ENCODE measurements at places on chromosomes 6 and 20. TPM values are rescaled to one million over a fixed set of nuclear protein-coding genes. Genes with fewer than 3 reads are reported as not detected.

DNA sequence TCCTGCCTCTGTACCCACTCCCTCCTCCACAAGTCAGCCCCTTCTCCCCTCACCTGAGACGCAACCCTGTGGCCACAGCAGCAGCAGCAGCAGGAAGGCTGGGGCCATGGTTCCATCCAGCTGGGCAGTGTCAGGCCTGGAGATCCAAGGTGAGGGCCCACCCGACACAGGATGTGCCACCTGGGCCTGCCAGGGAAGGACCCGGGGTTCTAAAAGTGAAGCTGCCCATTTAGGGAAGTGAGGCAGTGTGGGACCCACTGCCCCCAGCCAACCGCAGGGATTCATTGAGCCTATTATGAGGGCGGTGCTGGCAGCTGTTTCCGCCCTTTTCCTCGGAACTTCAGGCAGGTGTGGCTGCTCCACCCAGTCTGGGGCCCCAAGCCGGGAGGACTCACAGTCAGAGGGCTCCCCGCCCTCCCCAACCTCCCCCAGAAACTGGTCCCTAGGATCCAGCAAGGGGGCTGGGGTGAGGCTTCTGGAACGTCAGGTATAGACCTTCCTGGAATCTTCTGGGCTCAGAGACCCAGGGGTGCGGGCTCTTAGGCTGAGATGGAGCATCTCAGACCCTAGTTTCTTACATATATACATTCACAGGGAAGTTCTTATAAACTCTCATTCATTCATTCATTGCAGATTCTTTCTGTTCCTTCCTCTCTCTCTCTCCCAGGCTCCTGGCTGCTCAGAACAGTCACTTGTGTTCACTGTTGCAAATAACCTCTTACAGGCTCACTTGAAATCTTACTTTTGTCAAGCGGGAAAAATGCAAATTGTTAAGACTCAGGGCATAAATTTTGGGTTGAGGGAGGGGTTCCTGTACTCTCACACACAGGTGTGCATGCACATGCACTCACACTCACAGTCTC, at the start of gene TREML2:
Gene TREML2 (minus strand): TSS at position 249 of the 863 bp plus-strand sequence. CDS start 141 bp downstream, at position 108.
- H3K36me3 ChIP-seq = no peaks in the 10 kb centered on the region
- no peak within 1 kb of the TSS for H3K27ac ChIP-seq
- H3K4me1 ChIP-seq = no peaks in the 10 kb centered on the region

GRCh38 chr6:149963462-149964307, at the start of gene ULBP1:
Gene ULBP1, plus strand, starts transcription at chr6:149963943. Its CDS starts 107 bp downstream, at chr6:149964050.
- peaks cover 42% of the 10 kb centered on the region for H3K27me3 ChIP-seq
- H3K4me1 ChIP-seq = peaks cover 22% of the 10 kb centered on the region
- H3K36me3 ChIP-seq = no peaks in the 10 kb centered on the region
- no peak within 1 kb of the TSS for H3K27ac ChIP-seq
- H3K4me3 ChIP-seq = peak within 1 kb of the TSS; percentile 30

Gene RPL10A
- 1,383 TPM for total RNA-seq

Gene EDN3
- not detected for total RNA-seq

Gene ZBTB46
- 3.8 TPM for total RNA-seq
